GM23338 (cell line): ENCODE measurements at places on chromosomes 7 and 10. TPM values are rescaled to one million over a fixed set of nuclear protein-coding genes. Genes with fewer than 3 reads are reported as not detected.

Gene EPHA1
- 119 and 154 TPM in 2 replicates for total RNA-seq

Gene IKZF5
- total RNA-seq, result 10.5 and 10.7 TPM in 2 replicates

Gene AFAP1L2
- 6.5 and 7.3 TPM in 2 replicates for total RNA-seq

Gene VIPR2
- total RNA-seq, result 1.3 and 2.1 TPM in 2 replicates

Gene MOGAT3
- 0.85 TPM in 1 of 2 replicates, not detected in the other for total RNA-seq

Gene CYTH3
- 15.3 and 28.3 TPM in 2 replicates for total RNA-seq

Gene C10orf53
- total RNA-seq, result not detected in 2 replicates

Gene INMT
- 0.19 and 1.1 TPM in 2 replicates for total RNA-seq

DNA sequence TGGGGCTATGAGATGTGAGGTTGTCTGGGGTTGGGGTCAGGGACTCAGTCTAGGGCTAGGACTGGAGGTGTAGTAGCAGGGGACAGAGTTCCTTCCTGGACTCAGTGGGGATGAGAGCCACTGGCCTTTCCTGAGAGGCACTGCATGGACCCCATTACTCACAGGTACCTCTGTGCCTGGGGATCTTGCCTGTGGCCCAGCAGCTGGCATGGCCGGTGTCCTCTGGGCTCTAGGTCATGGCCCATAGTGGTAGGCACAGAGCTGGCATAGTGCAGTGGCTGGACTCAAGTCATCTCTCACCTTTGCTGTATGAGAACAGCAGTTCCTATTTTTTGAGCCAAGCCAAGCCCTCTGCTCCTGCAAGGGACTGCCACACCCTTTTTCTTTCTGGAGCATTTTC, 51.9 kb downstream of the NEURL1 start:
- H3K27ac ChIP-seq, result no peak overlapping the region
- no peaks in the 10 kb centered on the region for H3K27me3 ChIP-seq
- no peaks in the 10 kb centered on the region for H3K36me3 ChIP-seq
- peaks cover 13% of the 10 kb centered on the region; the same call in 1 of the 2 replicates for H3K4me1 ChIP-seq
- H3K4me3 ChIP-seq, result no peak overlapping the region

- no peak overlapping the region for H3K4me3 ChIP-seq
- no peak overlapping the region for H3K27ac ChIP-seq
- H3K27me3 ChIP-seq, result no peaks in the 10 kb centered on the region
- no peaks in the 10 kb centered on the region for H3K36me3 ChIP-seq
- no peak for DNase-seq
- H3K4me1 ChIP-seq, result no peaks in the 10 kb centered on the region
Observed at GRCh38 chr7:143252006-143252405, 11.2 kb upstream of the GSTK1 start.

DNA sequence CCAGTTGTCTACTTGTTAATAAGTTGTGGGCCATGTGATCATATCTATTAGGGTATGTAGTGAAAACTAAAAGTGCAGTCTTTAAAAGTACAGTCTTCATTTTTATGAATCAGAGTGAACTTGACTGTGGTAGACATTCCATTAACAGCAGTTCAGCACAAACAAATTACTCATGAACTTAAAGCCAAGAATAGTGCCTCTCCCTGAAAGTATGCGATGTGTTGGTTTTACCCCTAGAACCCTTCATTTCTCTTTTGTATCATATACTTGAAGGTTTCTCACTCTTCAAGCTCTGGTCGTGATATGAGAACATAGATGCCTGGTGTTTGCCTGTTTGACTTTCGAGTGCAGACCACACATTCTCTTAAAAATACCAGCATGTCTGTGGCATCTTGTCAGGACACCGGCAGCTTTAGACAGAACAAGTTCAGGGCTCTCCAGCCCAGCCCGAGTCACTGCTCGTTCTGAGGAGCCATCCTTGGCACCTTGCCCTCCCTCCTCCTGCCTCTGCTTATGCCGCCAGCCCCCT, 159.3 kb downstream of the LCOR start:
- no peak for DNase-seq
- H3K27me3 ChIP-seq, result no peaks in the 10 kb centered on the region
- H3K36me3 ChIP-seq, result no peaks in the 10 kb centered on the region
- no peaks in the 10 kb centered on the region for H3K4me1 ChIP-seq
- H3K4me3 ChIP-seq, result no peak overlapping the region

DNA sequence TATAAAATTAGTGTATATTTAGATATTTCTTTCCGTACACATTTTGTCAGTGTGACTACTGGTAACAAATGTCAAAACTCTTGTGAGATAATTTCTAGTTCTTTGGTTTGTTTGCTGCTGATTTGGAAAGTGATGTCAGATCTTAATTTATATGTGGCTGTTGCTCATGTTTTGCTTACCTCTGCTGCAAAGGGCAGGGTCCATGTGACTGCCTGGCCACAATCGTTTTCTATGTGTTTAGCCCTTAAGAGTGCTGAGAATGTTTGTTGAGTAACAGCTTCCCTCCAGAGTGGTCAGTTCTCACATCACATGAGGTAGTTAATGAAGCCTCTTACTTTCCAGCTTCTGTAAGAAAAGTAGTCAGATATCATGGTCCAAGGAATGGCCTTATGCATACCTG, 4.2 kb downstream of the NRBF2 start:
- H3K4me3 ChIP-seq, result no peak overlapping the region
- H3K27me3 ChIP-seq, result no peaks in the 10 kb centered on the region
- H3K27ac ChIP-seq, result no peak overlapping the region
- DNase-seq, result no peak
- peaks cover 16% of the 10 kb centered on the region for H3K4me1 ChIP-seq

- no peaks in the 10 kb centered on the region for H3K36me3 ChIP-seq
- DNase-seq, result no peak
- H3K4me3 ChIP-seq, result no peak overlapping the region
- no peaks in the 10 kb centered on the region for H3K4me1 ChIP-seq
- H3K27me3 ChIP-seq, result no peaks in the 10 kb centered on the region
Observed at GRCh38 chr10:71072131-71072822, 140.1 kb upstream of the UNC5B start.

GRCh38 chr10:62617652-62618051, 186.9 kb upstream of the ADO start:
- no peak overlapping the region for H3K27ac ChIP-seq
- H3K4me3 ChIP-seq, result no peak overlapping the region
- DNase-seq, result no peak
- H3K4me1 ChIP-seq, result no peaks in the 10 kb centered on the region
- H3K36me3 ChIP-seq, result no peaks in the 10 kb centered on the region
- H3K27me3 ChIP-seq, result no peaks in the 10 kb centered on the region

- no peak overlapping the region for H3K4me3 ChIP-seq
- H3K36me3 ChIP-seq, result no peaks in the 10 kb centered on the region
- peaks cover 12% of the 10 kb centered on the region for H3K4me1 ChIP-seq
- H3K27me3 ChIP-seq, result no peaks in the 10 kb centered on the region
- no peak for DNase-seq
- H3K27ac ChIP-seq, result no peak overlapping the region
Observed at GRCh38 chr10:23869996-23870395, 338.9 kb upstream of the KIAA1217 start.

- H3K36me3 ChIP-seq, result 0 out of 2 replicates have a peak, but pooled peaks cover 3% of the 10 kb centered on the region
- peak overlapping the region; percentile 33; the same call in 1 of the 2 replicates for H3K4me3 ChIP-seq
- H3K27me3 ChIP-seq, result no peaks in the 10 kb centered on the region
- H3K27ac ChIP-seq, result peak overlapping the region; percentile 91
- peak; percentile 90 for DNase-seq
- peaks cover 29% of the 10 kb centered on the region for H3K4me1 ChIP-seq
Observed at GRCh38 chr10:5466451-5467206, 32.7 kb downstream of the CALML5 start.

DNA sequence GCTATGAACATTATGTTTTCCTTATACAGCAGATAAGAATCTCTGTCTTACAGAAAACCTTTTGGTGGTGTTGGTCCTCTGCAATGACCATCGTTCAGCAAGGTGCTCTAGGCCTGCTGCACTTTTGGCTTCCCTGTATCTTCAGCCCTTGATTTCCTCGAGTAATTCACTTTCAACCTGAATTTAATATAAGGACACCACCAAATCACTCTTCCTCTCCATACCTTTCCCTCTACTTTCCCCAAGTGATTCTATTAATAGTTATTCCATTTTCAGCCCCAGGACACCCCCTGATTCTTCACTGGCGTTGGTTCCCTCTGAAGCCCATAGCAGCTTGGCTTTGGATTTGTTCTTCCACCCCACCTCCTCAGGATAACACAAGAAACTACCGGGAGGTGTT, 72.2 kb downstream of the EZH2 start:
- DNase-seq, result no peak
- 0 out of 2 replicates have a peak, but pooled peaks cover 5% of the 10 kb centered on the region for H3K4me1 ChIP-seq
- 0 out of 2 replicates have a peak overlapping the region, but pooled peaks have one; percentile 40 for H3K27ac ChIP-seq
- H3K4me3 ChIP-seq, result no peak overlapping the region

GRCh38 chr7:64907641-64908326, 4.7 kb downstream of the ZNF273 start:
- DNase-seq, result no peak
- no peaks in the 10 kb centered on the region for H3K27me3 ChIP-seq
- peaks cover 53% of the 10 kb centered on the region for H3K4me1 ChIP-seq
- H3K36me3 ChIP-seq, result no peaks in the 10 kb centered on the region
- no peak overlapping the region for H3K27ac ChIP-seq
- no peak overlapping the region for H3K4me3 ChIP-seq

- DNase-seq, result no peak
- H3K4me3 ChIP-seq, result no peak overlapping the region
- H3K4me1 ChIP-seq, result peaks cover 73% of the 10 kb centered on the region
- H3K27me3 ChIP-seq, result no peaks in the 10 kb centered on the region
- peaks cover 10% of the 10 kb centered on the region; the same call in 1 of the 2 replicates for H3K36me3 ChIP-seq
Observed at GRCh38 chr10:125118011-125118611, 42.3 kb downstream of the CTBP2 start.

DNA sequence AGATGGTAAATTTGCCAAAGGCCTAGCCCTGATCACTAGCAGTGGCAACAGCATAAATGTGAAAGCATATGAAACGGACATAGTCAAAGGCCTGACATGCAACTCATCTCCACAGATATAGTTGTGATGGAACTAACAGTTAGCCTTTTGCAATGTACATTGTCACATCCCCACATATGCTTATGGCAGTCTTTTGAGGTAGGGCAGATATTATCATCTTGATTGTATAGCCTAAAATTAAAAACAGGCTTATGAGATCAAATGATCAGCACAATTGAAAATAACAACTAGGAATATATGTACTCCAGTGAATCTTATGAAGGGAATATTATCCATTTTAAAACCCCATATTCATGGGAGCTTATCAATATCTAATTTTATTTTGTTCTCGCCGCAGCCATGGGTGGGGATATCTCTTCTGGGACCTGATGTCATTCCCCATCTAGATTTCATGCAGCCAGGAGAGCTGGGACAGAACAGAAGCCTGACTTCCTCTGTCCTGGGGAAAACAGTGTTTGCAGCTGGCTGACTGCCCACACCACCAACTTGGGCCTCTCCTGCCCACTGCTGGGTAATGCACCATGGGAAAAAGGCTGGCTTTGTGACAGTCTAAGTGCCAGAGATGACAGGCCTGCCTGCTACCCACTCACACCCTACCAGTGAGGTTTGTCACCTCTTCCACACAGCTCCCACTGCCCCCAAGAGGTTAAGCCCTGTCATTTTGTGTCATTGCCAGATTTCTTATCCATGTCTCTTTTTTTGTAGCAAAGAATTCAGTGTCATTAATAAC, 180.2 kb upstream of the FZD1 start:
- H3K4me3 ChIP-seq, result no peak overlapping the region
- no peaks in the 10 kb centered on the region for H3K4me1 ChIP-seq
- H3K27ac ChIP-seq, result no peak overlapping the region
- no peak for DNase-seq

- peaks cover 8% of the 10 kb centered on the region; the same call in 1 of the 2 replicates for H3K4me1 ChIP-seq
- no peaks in the 10 kb centered on the region for H3K36me3 ChIP-seq
- no peak overlapping the region for H3K27ac ChIP-seq
- no peak overlapping the region for H3K4me3 ChIP-seq
Observed at GRCh38 chr10:70561558-70561957, 41.0 kb downstream of the PRF1 start.

DNA sequence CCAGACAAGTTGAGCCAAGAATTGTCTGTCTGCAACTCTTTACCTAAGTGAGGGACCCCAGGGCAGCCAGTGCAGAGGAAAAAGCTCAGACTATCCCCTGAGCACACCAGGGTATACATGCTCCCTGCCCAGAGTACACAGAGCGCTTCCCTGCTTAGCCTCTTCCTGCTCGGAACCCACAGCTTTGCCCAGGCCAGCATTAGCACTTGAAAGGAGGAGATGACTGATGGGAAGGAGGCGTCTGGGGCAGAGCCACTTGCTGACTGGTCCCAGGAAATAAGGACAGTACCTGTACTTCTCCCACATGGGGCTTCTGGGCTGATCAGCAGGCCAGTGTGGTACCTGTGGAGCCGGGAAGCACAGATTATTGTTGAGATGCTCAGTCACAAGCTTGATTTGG, 48.4 kb upstream of the TRIM8 start:
- peaks cover 8% of the 10 kb centered on the region; the same call in 1 of the 2 replicates for H3K4me1 ChIP-seq
- H3K4me3 ChIP-seq, result no peak overlapping the region
- no peaks in the 10 kb centered on the region for H3K36me3 ChIP-seq
- DNase-seq, result peak; percentile 51
- no peak overlapping the region for H3K27ac ChIP-seq

- DNase-seq, result peak; percentile 71
- no peaks in the 10 kb centered on the region; the same call in 1 of the 2 replicates for H3K36me3 ChIP-seq
- no peaks in the 10 kb centered on the region for H3K27me3 ChIP-seq
- H3K4me3 ChIP-seq, result no peak overlapping the region
- peak overlapping the region; percentile 74 for H3K27ac ChIP-seq
Observed at GRCh38 chr10:13395540-13395939, 47.4 kb upstream of the SEPHS1 start.

- H3K4me1 ChIP-seq, result 0 out of 2 replicates have a peak, but pooled peaks cover 3% of the 10 kb centered on the region
- no peak for DNase-seq
- H3K36me3 ChIP-seq, result peaks cover 20% of the 10 kb centered on the region
- H3K27ac ChIP-seq, result no peak overlapping the region
- H3K4me3 ChIP-seq, result no peak overlapping the region
- no peaks in the 10 kb centered on the region for H3K27me3 ChIP-seq
Observed at GRCh38 chr10:122863216-122864193, 15.9 kb downstream of the FAM24B start.

DNA sequence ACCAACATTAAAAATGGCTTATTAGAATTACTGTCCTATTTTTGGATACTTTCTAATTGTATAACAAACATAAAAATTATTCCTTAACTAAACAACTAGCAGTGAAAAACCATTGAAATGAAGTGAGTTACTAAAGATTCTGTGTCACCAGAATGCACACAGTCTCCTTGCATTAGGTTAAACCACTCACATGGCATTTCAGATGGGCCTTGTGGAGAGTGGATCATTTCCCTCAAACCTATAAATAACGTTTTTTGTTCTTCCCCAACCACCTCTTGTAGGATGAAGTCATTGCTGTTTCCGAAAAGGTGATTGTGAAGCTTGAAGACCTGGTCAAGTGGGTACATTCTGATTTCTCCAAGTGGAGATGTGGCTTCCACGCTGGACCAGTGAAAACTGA, 38.4 kb downstream of the ARID5B start:
- no peak overlapping the region for H3K27ac ChIP-seq
- no peak for DNase-seq
- no peak overlapping the region for H3K4me3 ChIP-seq
- H3K27me3 ChIP-seq, result no peaks in the 10 kb centered on the region
- no peaks in the 10 kb centered on the region for H3K4me1 ChIP-seq
- no peaks in the 10 kb centered on the region for H3K36me3 ChIP-seq

- no peaks in the 10 kb centered on the region for H3K27me3 ChIP-seq
- no peak overlapping the region for H3K4me3 ChIP-seq
- DNase-seq, result no peak
- no peaks in the 10 kb centered on the region for H3K4me1 ChIP-seq
- no peak overlapping the region for H3K27ac ChIP-seq
Observed at GRCh38 chr10:128071417-128071782, 54.8 kb downstream of the MKI67 start.
